ENCODE measurements at places on chromosomes 12 and 14.

- DNase-seq, result no peak
Measured at GRCh38 chr12:94062796-94063635, 85.4 kb upstream of the PLXNC1 start.

DNA sequence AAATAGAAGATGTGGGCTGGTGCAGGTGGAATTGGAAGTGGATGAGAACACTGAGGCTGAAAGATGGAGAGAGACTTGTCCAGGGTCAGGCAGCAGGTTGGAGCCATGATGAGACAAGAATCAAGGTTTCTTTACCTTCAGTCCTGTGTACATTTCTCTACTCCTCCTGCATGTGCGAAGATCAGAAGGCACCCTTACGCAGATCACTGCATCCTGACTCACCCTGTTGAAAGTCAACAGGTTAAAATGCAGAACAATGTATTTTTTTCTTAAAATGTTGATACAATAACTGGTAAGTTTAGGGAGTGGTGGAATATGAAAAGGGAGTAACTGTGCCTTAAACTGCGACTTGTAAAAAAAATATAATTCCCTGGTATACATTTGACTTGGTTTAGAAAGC lies 47.8 kb downstream of the TESPA1 start:
- no peak for DNase-seq

GRCh38 chr12:120844297-120844696 lies 59.9 kb downstream of the SPPL3 start:
- no peak for DNase-seq

GRCh38 chr12:77124767-77125166 lies 59.4 kb upstream of the E2F7 start:
- DNase-seq, result no peak

DNA sequence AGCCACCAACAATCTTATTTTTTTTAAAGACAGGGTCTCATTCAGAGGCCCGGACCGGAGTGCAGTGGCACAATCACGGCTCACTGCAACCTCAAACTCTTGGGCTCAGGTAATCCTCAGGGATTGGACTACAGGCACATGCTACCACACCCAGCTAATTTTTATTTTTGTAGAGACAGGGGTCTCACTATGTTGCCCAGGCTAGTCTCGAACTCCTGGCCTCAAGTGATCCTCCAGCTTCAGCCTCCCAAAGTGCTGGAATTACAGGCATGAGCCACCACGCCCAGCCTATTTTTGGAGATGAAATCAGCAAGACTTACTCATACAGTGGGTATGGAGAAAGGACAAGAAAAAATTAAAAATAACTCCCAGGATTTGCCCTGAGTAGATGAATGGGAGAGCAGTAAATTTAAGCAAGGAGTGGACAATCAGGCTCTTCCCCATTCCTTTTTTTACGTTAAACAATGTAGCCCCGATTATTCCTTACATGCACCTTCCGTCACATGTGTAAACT lies 13.2 kb downstream of the FMNL3 start:
- no peak for DNase-seq

DNA sequence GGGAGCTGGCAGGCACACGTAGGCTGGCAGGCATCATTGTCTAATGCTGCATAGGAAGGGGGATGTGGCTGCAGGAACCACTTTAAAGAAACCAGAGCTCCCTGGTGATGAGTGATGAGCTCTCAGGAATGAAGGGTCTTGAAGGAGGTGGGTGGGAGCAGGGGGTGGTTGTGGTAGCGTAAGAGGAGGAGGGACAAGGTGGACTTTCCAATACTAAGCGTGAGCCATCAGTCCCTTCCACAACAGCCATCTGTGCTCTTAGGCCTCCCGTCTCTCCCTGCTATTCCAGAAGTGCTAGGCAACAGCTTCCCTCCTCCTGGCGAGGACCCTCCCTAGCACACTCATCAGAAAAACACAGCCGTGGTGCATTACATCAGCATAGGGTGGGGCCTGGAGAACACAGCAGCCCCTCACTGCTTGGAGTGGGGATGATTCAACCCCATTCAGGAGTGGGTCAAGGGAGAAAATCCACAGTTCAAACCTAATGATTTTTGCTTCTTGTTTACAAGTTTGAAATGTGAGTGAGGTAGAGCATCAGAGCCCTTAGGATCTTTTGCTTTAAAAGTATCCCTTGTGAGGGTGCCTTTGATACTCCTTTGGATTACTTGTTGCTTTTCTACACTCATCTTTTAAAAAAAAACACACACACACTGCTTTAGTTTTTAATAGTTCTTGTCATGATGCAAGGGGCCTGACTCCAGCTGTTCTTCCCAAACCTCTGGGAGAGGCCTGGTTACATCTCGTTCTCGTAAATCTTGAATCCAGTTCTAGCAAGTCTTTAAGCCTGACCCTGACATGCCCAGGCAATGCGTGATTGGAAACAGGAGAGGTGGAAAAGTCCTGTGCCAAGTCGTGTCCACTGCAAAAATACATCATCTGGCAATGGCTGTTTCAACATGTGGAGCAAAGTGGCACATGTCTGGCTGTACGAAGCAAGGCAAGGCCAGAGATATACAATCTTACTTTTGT lies 356.4 kb upstream of the DDHD1 start:
- no peak for DNase-seq

GRCh38 chr12:27426743-27427487 lies 19.6 kb upstream of the SMCO2 start:
- no peak for DNase-seq

DNA sequence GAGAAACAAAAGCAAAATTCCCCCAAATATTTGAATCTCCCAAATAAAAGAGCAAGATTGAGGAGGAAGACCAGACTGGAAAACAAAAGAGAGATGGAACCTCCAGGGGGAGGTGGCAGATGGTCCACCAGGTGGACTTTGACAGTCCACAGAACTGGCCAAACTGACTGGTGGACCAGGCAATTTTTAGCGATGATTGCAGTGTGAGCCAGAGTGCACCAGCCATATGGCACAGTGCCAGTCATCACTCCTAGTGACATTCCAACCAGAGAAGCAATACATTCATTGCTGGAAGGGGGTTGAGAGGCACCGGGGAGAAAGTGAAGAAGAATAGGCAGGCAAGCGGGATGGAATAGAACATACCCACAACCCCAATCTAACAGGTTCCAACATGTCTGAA lies 182.9 kb downstream of the EXOC5 start:
- DNase-seq, result no peak

DNA sequence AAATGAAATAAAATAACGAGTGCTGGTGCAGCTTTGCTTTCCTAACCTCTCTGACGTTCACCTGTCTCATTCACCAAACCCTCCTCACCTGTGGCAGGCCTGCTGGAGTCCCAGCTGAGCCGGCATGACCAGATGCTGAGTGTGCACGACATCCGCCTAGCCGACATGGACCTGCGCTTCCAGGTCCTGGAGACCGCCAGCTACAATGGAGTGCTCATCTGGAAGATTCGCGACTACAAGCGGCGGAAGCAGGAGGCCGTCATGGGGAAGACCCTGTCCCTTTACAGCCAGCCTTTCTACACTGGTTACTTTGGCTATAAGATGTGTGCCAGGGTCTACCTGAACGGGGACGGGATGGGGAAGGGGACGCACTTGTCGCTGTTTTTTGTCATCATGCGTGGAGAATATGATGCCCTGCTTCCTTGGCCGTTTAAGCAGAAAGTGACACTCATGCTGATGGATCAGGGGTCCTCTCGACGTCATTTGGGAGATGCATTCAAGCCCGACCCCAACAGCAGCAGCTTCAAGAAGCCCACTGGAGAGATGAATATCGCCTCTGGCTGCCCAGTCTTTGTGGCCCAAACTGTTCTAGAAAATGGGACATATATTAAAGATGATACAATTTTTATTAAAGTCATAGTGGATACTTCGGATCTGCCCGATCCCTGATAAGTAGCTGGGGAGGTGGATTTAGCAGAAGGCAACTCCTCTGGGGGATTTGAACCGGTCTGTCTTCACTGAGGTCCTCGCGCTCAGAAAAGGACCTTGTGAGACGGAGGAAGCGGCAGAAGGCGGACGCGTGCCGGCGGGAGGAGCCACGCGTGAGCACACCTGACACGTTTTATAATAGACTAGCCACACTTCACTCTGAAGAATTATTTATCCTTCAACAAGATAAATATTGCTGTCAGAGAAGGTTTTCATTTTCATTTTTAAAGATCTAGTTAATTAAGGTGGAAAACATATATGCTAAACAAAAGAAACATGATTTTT lies 17.1 kb upstream of the AMN start:
- DNase-seq, result no peak

- no peak for DNase-seq
Measured at GRCh38 chr14:51653775-51654532, 2.2 kb downstream of the FRMD6 start.

- DNase-seq, result no peak
Measured at GRCh38 chr12:47557386-47557785, 148.4 kb downstream of the RPAP3 start.

- DNase-seq, result no peak
Measured at GRCh38 chr14:76924371-76925096, 98.3 kb downstream of the LRRC74A start.

GRCh38 chr14:76882651-76883050 lies 56.4 kb downstream of the LRRC74A start:
- no peak for DNase-seq

DNA sequence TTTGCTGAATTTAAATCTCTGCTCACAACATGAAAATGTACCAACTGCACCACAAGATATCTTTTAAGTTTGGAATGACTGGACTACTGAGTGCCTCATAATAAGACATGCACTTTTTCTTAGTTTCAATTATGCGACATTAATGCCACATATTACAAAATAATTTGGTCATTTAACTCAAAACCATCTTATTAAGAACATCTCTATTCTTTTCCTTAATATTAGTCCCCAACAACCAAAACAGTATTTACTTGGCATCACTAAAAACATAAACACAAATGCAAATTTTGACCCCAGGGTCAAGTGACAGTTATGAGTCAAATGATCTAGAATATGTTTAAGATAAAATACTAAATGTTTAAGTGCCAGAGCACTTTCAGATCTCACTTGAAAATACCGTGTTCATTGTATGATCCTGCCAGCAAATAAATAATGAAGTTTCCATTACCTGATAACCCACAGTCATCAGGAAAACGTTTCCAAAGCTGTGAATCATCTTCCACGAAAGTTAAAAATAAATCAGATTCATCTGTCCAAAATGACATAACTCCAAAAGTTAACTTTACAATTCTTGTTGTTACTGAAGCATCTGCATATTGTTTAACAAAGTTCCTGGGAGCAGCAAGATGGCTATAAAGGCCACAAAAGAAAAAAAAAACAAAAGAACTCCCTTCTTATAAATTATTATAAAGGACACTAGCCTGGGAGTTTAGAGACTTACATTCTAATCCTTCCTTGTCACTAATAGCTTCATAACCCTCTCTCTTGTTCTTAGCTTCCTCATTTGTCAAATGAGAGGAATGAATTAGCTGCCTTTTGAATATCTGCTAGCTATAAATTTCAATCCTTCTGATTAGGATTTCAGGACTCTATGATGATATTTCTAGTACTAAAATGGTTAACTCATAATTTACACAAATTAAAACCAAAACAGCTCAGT lies 30.5 kb upstream of the AP4S1 start:
- DNase-seq, result peak; percentile 30

- DNase-seq, result no peak
Measured at GRCh38 chr12:23063206-23063605, 438.2 kb downstream of the ETNK1 start.

DNA sequence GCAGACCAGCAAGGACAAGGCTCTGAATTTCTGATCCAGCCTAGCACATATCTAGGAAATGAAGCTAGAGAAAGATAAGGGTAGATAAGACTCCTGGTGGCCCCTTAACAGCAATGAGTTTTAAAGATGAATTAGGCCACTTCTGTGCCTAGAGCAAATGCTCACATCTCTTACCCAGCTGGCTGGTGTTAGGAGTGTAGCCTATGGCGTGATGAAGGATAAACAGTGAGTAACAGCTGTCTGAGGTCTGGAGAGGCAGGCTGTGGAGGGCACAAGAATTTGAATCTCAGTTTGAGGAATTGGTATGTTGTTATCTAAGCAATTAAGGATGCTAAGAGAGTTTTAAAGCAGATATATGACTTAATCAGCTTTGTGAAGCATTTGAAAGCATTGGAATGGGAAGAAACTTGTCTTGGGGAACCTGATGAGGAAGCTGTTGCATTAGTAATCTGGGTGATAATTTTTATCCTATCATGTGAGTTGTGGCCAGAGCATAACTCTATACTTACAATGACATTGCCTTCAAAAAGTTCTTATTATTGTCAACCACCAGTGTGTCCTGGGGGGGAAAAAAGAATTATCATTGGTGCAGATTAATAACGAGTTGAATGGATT lies 161.8 kb downstream of the SRGAP1 start:
- no peak for DNase-seq

DNA sequence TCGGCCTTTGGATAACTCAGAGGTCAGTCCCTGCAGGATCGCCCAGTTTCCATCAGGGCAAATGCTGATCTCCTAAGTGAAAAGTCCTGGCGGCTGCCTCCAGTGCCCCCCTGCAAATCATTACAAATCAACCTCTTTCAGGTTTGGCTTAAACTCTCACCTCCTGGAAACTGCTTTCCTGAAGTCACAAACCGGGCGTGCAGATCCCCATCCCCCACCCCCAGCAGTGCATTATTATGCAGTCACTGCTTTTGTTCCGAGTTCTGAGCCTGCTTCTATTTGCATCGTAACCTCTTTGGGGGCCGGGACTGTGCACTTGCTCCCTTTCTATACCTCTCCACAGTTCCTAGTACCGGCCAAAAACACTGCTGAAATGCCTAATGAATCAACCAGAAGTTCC lies at the start of gene USP44:
TSS of gene USP44 (minus strand) at position 172 of the 400 bp plus-strand sequence. CDS start 17,220 bp downstream, outside the sequence.
- DNase-seq, result no peak

GRCh38 chr12:112992541-112993398 lies 14.5 kb downstream of the OAS2 start:
- DNase-seq, result peak; percentile 15

- DNase-seq, result peak; percentile 95
Measured at GRCh38 chr12:124518051-124518932, 49.1 kb downstream of the NCOR2 start.

- no peak for DNase-seq
Measured at GRCh38 chr14:55893705-55894104, 224.5 kb upstream of the PELI2 start.

- no peak for DNase-seq
Measured at GRCh38 chr12:89844539-89844938, 135.9 kb upstream of the ATP2B1 start.

GRCh38 chr12:29211696-29212095 lies 62.6 kb downstream of the FAR2 start:
- no peak for DNase-seq

GRCh38 chr12:108047071-108047550 lies 82.0 kb upstream of the WSCD2 start:
- no peak for DNase-seq

DNA sequence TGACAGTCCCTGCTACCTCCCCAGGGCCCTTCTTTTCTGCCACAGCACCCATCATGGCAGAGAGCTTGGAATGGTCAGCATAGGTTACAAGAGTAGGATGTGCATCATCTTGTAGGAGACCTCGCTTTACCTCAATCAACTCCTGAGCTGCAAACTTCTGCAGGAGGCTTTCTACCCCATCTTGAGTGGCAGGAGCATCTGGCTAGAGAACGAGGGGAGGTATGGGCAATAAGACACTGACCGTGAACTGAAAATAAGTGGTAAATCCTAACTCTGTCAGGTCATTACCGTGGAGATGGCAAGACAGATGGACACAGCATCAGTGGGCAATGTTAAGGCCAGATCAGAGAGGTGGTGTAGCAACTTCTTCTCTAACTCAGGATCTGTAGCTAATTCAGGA lies 7.8 kb downstream of the METTL3 start:
- no peak for DNase-seq
